Endodermal cell (in vitro differentiated cells): ENCODE measurements at places on chromosomes 16 and 17. TPM values are rescaled to one million over a fixed set of nuclear protein-coding genes. Genes with fewer than 3 reads are reported as not detected.

GRCh38 chr16:15708096-15708495 is 58.1 kb downstream of the NDE1 start:
- no peaks in the 10 kb centered on the region for H3K4me1 ChIP-seq
- no peak for DNase-seq
- H3K27me3 ChIP-seq, result no peaks in the 10 kb centered on the region
- H3K27ac ChIP-seq, result no peak overlapping the region
- no peaks in the 10 kb centered on the region for H3K36me3 ChIP-seq
- no peak overlapping the region for H3K4me3 ChIP-seq

DNA sequence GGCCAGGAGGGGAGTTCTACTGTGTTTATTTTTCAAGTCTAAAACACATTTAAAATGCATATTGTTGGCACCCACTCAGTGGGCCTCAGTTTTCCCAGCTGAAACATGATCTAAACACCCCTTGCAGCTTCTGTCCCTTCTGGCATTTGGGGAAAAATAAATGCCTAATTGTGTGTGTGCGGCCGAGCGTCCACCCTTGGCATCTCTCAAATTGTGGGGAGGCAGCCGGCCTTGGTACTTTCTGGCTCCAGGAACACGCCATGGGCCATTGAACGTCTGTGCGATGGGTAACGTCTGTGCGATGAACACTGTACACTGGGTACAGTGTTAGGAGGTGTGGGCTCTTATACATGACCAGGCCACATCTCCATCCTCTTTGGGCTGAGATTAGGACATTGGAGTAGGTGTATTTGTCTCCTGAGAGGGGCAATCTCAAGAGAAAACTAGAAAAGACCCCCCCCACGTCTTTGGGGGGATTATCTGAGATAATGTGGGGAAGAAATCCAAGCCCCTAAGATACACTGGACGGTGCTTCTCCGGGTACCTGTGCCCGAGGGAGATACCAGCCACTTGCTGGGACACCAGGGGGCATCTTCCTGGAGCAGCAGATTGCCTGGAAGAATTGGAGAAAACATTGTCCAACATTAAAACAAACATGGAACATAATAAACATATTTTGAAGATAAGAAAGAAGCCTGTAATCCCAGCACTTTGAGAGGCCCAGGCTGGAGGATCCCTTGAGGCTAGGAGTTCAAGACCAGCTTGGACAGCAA is 54.9 kb downstream of the RAB11FIP4 start:
- DNase-seq, result no peak
- H3K36me3 ChIP-seq, result no peaks in the 10 kb centered on the region

The KCNH6 gene
- total RNA-seq, result 0.75 and 0.79 TPM in 2 replicates

The MSLN gene
- 0.18 and 0.42 TPM in 2 replicates for total RNA-seq

DNA sequence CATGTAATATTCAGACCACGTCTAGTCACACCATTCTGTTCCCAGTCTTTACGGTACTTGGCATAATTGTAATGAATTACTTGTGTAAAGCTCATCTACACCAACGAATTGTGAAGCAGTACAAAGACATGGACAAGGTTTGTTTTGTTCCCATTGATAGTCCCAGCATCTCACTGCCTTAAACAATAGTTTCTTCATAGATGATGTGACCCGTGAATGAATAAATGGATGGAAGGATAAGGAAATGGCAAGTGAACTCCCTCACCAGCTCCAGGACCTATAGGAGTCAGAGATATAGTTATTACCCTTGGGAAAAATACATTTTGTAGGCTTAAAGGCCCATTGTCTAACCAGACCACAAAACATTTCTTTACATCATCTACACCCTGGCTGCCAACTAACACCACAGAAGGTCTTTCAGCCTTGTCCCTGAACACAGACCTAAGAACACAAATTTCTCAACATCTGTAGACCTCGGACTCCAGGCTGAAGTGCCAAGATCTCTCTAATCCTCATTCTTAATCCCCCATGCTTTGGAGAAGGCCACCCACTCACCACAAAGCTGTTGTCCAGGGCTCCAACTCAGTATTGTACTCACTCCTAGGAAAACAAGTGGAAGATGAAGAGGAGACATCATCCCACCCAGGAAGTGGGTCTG is 38.2 kb downstream of the MAF start:
- H3K27me3 ChIP-seq, result peaks cover 7% of the 10 kb centered on the region
- no peak overlapping the region for H3K4me3 ChIP-seq
- peaks cover 3% of the 10 kb centered on the region for H3K4me1 ChIP-seq
- no peak overlapping the region for H3K27ac ChIP-seq
- H3K36me3 ChIP-seq, result no peaks in the 10 kb centered on the region
- no peak for DNase-seq

DNA sequence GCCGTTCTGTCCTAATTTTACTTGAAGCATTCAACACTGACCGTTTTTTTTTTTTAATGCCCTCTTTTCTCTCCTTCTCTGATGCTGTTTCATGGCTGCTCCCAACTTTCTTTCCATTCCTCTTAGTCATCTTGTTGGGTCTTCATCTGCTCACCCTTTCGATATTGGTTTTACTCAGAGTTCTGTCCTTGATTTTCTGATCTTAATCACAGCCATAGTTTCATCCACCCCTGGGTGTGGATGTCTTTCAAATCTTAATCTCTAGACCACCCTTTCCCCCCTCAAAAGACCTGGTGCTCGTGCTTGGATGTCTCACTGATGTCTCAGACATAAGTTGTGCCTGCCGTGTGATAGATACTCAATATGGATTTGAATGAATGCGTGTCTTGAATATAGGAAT is 22.4 kb downstream of the NDEL1 start:
- H3K27me3 ChIP-seq, result no peaks in the 10 kb centered on the region
- H3K4me3 ChIP-seq, result no peak overlapping the region
- no peak overlapping the region for H3K27ac ChIP-seq

DNA sequence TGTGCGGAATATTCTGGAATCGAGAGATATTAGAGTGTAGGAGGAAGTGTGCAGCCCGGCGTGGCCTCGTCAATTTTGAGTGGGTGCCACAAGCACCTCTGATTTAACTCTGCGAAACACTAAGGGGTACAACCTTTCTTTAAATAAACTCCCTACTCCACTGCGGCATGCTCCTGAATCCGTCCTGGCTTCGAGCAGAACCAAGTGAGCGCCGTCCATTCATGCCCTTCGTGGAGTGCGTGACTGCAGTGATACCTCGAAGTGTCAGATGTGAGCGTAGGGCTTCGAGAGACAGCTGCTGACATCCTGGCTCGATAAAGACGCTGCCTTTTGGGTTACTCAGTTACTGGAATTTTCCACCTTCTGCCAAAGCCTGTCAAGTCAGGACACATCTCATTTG is 128.8 kb downstream of the FOXL1 start:
- no peaks in the 10 kb centered on the region for H3K4me1 ChIP-seq
- H3K4me3 ChIP-seq, result no peak overlapping the region
- no peak for DNase-seq
- no peak overlapping the region for H3K27ac ChIP-seq
- H3K27me3 ChIP-seq, result no peaks in the 10 kb centered on the region
- H3K36me3 ChIP-seq, result no peaks in the 10 kb centered on the region

The CRISPLD2 gene
- 4.0 and 5.0 TPM in 2 replicates for total RNA-seq

- no peak overlapping the region for H3K27ac ChIP-seq
- H3K27me3 ChIP-seq, result no peaks in the 10 kb centered on the region
- peaks cover 18% of the 10 kb centered on the region for H3K36me3 ChIP-seq
- peaks cover 12% of the 10 kb centered on the region for H3K4me1 ChIP-seq
- peak; percentile 47 for DNase-seq
Observed at GRCh38 chr16:58499092-58499511, 841 bp upstream of the NDRG4 start.

GRCh38 chr17:183021-183420 is 1.6 kb upstream of the DOC2B start:
- no peaks in the 10 kb centered on the region for H3K36me3 ChIP-seq
- H3K4me1 ChIP-seq, result no peaks in the 10 kb centered on the region
- no peak overlapping the region for H3K4me3 ChIP-seq
- DNase-seq, result no peak
- H3K27ac ChIP-seq, result no peak overlapping the region

The SLC16A5 gene
- total RNA-seq, result 28.8 to 41.8 TPM (median 33.3 TPM) in 3 replicates

GRCh38 chr17:57649731-57650484 is 95.2 kb downstream of the CCDC182 start:
- peaks cover 7% of the 10 kb centered on the region for H3K36me3 ChIP-seq
- H3K4me3 ChIP-seq, result no peak overlapping the region

DNA sequence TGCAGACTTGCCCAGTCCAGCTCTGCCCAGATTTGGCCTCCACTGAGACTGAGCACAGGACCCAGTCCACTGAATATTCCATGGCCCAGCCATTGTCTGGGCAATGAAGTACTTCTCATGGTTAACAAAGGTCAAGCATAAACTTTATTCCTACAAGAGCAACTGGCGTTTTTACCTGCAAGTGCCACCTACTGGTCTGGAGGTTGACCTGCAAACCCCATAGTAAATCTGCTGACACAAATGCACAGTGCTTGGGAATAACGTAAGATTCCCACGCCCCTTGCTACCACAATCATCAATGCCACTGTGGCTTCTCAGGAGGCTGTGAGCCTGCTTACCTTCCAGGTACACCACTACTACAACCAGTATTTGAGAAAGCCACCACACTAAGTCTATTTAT is 170.2 kb downstream of the CEP112 start:
- H3K36me3 ChIP-seq, result peaks cover 8% of the 10 kb centered on the region
- H3K27me3 ChIP-seq, result no peaks in the 10 kb centered on the region
- no peak overlapping the region for H3K4me3 ChIP-seq
- DNase-seq, result peak; percentile 53
- H3K4me1 ChIP-seq, result no peaks in the 10 kb centered on the region

DNA sequence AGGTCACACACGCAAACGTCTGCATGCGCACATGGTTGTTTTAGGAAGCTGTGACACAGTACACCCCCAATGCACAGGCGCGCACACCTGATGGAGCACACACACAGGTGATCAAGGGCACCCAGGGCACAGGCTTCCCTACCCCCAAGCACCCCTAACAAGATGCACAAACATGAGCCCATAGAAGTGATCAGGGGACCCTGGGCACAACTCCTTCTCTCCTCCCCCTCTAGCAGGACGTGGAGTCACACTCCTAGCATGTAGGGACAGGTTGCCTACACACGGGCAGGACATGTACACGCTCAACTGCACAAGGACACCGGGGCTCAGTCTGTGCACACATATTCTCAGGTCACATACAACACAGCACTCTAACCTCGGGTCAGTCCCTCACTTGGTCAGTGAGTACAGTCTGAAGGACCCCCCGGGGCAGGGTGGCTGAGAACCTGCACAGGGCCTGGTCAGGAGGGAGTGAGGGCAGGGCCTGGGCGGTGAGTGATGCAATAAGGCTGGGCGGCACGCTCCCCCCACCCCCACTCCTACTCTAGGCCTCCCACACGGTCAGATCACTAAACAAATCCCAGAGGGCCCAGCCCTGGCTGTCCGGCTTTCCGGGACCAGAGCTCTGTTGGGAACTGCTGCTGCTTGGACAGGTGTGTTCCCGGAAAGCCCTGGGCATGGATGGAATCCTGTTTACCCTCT is 751 bp upstream of the DOC2B start:
- no peak overlapping the region for H3K27ac ChIP-seq
- no peaks in the 10 kb centered on the region for H3K4me1 ChIP-seq
- no peak overlapping the region for H3K4me3 ChIP-seq
- DNase-seq, result no peak
- peaks cover 81% of the 10 kb centered on the region for H3K27me3 ChIP-seq
- H3K36me3 ChIP-seq, result no peaks in the 10 kb centered on the region

- no peaks in the 10 kb centered on the region for H3K27me3 ChIP-seq
- H3K27ac ChIP-seq, result no peak overlapping the region
- H3K4me1 ChIP-seq, result peaks cover 26% of the 10 kb centered on the region
- DNase-seq, result no peak
- H3K4me3 ChIP-seq, result no peak overlapping the region
- peaks cover 35% of the 10 kb centered on the region for H3K36me3 ChIP-seq
Observed at GRCh38 chr16:11793840-11794239, 3.2 kb downstream of the ZC3H7A start.
